Activated CD4-positive, alpha-beta T cell treated with anti-CD3 and anti-CD28 coated beads for 36 hours (primary cell): ENCODE measurements at places on chromosomes 11 and 22. TPM values are rescaled to one million over a fixed set of nuclear protein-coding genes. Genes with fewer than 3 reads are reported as not detected.
A peak's percentile ranks its signal among the peaks of the same experiment; 100 is the strongest.

The NXPE2 gene
- total RNA-seq, result not detected

The SWAP70 gene
- 9.7 TPM for total RNA-seq

The MPZL2 gene
- total RNA-seq, result 30.1 TPM

The MAPK8IP2 gene
- 0.14 TPM for total RNA-seq

The PRMT3 gene
- 36.5 TPM for total RNA-seq

The HBG1 gene
- total RNA-seq, result not detected

The CD3D gene
- 331 TPM for total RNA-seq

The SLC22A12 gene
- not detected for total RNA-seq

The SYT12 gene
- total RNA-seq, result 0.11 TPM

DNA sequence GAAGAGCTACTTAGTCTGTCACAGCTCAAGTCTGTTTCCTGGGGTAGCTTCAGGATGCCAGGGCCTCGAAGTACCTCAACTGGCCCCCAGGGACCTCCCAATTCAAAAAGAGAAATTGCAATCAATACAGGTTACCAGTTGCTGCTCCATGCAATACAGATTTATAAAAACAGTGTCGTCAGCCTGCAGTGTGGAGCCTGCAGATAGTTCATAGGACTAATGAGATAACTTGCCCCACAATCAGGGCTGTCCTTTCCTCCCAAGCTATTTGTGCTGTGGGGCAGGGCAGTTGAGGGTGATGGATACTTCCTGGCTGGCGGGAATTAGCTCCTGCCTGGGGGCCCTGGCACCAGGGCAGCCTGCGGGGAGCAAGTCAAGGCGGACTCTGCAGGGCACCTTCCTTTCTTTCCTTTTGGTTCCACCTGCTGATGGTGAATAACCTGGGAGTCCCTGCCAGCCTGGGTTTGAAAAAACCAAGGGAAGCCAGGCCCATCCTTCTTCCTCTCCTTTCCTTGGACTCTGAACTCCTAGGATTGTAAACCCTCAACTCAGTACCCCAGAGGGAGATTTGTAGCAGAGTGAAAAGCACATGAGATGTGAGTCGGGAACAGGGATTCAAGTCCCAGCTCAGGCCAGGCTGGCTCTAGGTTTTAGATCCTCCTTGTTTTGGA is 216.6 kb downstream of the CEP164 start:
- DNase-seq, result no peak

- DNase-seq, result no peak
Measured at GRCh38 chr11:65552388-65552951, 5.7 kb downstream of the LTBP3 start.

DNA sequence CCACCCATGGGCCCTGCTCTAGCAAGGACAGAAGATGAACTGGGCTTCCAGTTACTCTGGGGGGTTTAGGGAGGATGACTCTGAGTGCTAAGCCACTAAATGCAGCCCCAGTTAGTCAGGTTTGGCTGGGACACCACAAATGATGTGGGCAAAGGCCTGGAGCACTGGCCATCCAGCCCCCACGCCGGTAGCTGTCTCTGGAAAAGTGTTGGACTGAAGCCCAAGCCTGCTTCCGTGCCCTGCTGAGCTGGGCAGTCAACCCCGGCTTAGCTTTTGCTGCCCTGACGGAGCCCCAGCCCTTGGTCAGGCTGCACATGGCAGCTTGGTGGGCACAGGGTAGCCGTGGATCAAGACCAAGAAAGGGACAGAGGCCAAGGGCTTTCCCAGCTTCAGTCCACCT is 5.7 kb upstream of the GSTP1 start:
- DNase-seq, result no peak

DNA sequence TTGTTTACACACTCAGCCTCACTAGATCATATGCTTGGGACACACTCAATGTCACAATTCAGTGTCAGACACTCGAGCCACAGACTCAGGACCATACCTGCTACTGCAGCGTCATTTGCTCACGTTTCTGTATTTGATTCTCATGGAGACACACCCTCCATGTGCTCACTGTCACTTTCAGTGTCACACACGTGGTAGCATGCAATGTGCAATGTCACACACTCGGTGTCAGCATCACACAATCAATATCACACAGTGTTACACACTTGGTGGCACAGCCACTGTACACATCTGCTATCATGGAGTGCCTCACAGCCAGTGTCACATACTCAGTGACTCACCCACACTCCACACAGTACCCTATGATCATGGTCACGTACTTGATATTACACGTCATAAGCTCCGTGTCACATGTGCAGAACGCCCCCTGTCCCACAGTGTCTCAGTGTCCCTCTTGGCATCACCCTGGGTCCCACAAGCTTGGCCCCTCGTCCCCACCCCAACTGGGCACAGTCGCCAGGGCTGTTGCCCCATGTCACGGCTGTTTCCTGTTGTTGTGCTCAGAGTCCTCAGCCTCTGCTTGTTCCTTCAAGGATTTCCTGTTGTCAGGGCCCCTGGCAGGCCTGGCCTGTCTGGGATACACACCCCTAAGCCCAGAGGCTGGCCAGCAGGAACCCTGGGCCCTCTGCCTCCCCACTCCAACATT is 49.6 kb downstream of the PDE2A start:
- DNase-seq, result no peak

DNA sequence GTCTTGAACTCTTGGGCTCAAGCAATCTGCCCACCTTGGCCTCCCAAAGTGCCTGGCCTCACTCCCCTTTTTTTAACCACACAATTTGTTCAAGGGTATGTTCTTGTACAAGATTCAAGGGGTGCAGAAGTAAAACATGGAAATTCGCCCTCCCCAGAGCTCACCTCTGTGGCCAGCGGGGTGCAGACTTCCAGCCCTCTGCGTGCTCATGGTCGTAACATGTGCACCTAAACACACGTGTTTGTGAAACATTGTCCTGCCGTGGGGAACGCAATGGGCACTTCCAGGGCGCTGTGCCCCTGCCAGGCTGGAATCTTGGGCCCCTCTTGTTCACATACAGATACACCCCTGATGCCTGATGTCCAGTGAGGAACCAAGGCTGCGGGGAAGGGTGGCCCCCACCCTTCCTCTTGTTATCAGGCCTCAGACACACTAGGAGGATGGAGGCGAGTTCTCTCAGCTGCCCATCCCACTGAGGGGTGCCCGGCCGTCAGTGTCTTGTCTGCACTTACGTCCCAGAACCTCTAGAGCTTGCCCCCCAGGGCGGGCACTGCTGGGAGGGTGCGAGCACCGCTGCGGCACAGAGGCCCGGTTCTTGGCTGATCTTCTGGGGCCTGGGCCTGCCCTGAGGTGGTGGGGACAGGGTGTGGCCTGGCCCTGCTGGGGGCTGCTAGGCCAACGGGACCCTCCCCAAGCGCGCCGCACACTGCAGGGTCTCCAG is 4.1 kb upstream of the EPS8L2 start:
- no peak for DNase-seq

GRCh38 chr22:32335471-32335870 is 22.2 kb upstream of the RFPL3 start:
- DNase-seq, result no peak

- DNase-seq, result peak; percentile 35
Measured at GRCh38 chr11:86671531-86672006, 847 bp downstream of the ME3 start.

DNA sequence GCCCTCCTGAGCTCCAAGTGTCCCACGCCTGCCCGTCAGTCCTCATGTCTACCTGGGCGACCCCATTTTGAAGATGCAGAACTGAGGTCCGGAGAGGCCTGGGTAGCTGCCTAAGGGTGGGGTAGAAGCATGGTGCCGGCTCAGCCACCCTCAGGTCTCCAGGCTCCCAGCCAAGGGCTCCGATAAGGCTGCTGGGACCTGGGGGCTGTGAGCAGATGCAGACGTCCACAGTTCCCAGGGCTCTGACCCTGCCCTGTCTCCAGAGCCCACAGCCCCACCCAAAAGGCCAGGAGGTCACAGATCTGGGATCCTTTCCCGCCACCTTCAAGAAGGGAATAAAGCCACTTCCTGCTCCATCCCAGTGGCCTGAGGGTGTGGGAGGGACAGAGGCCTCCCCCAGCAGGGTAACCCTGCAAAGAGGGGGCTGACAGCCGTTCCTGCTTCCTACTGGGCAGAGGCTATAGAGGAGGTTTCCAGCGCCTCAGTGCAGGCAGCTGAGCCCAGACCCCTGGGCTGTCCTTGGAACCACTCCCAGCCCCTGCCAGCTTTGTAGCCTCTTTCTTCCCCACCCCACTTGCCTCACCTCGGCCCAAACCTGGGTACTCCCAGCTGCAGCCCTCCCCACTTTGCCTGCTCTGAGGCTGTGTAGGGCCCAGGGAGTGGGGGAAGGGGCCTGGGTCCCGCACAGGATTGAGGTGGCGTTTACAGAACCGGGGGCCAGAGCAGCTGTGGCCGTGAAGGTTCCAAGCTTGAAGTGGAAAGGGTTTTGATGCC is 85.5 kb downstream of the CDKN1C start:
- peak; percentile 4 for DNase-seq

DNA sequence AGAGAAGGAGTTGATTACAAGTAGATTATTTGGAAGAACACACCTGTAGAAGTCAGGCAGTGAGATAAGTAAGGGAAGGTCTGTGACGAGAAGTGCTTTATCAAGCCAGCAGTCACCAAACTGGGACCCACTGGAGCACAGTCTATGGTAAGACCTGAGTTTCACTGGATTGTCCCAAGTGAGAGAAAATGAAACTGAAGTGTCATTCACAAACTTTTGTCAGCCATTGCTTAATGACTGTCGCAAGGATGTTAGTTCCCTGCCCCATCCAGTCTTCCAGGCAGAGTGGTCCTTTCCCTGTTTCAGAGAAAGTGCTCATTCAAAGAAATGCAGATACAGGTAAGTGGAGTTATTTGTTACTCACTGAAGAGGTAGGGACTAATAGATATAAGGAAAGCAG is 728.0 kb upstream of the TENM4 start:
- no peak for DNase-seq

DNA sequence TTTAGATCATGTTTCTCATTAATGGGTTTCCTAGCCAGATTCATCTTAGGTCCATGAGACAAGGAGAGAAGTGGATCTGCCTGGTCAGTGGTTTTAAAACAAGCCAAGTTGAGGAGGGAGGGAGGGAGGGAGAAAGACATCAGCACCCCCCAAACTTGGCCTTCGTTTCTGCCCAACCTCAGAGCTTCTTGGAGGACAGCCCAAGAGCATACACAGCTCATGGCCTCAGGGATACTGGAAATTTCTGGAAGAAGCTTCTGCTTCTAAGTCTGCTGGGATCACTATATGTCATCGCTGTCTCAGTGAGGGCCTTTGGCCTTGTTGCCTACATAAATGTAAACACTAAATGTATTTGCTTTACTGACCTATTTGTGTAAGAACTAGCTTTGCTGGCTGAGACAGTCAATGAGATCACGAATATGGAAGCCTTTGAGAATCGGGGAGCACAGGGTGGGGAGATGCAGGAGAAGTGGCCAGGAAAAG is 375.1 kb downstream of the BUD13 start:
- DNase-seq, result no peak

DNA sequence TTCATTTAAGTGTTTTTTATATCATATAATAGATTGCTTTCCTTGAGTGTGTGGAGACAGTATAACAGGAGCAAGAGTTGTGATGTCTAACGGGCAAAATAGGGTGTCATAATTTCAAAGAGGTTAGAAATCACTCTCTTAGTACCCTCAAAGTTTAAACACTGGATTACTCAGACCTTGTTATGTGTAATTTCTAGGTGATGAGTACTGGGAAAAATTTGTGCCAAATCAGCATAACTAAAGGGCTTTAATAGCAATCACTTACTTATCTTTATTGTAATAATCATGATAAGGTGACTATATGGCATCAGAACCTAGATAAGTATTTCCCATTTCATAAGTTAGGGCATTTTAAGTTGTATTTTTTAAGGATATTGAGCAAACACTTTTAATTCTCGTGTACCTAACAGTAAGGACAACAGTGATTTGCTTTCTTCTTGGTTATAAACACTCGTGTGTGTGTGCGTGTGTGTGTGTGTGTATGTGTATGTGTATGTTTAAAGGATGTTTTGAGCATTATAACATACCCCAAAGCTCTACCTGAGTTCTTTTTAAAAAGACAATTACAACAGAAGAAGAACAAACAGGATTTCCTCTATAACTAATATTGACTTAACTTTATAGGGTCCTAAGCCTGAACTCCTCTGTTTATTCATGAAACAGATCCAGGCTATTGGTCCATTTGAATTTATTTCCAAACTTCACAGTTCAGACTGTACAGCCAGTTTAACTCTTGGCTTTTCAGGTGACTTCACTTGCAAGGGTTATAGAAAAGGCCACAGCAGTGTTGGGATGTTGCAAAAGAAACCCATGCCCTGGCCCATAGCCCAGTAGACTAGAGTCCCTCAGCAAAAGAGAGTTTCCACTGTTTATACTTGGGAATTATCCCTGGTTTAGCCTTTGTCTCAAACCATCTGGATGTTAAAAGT is 23.7 kb upstream of the PDE3B start:
- no peak for DNase-seq

DNA sequence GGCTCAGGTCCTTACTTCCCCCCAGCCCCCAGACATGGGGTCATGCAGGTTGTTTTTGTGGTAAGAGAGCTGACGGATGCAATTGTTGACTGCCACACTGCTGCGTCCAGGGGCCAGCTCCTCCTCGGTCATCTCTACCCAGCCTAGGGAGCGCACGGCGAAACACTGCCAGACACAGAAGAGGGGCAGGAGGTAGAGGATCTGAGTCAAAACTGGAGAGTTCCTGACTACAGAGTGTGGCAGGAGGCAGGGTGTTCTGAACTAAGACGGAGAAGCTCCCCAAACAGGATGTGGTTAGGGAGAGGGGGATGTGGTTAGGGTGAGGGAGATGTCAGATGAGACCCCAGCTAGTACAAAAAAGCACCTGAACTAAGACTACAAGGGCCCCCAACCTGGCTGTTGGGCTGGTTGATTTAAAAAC is 12.3 kb downstream of the SMPD1 start:
- DNase-seq, result peak; percentile 85

GRCh38 chr11:130115218-130115617 is 44.4 kb upstream of the ST14 start:
- DNase-seq, result no peak

GRCh38 chr11:134038897-134039470 is 29.9 kb upstream of the JAM3 start:
- DNase-seq, result no peak

DNA sequence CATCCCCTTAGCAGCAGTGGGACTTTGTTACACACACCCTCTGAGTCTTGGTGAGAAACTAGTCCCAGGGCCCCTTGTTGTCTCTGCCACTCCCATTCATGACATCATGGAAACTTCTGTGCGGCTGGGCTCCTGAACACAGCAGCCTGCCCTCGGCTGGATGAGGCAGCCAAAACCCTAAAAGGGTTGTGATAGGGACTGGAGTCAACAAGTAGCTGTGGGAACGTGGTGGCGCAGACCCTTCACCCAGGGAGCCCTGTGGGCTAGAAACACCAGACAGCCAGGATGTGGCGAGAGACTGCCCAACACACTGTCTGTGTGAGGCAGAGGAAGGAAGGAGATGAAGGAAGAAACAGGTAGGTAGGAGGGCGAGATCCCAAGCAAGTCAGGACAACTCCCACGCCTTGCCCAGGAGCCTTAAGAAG is 3.9 kb downstream of the CD3D start:
- DNase-seq, result peak; percentile 94
